Peyer's patch (tissue), 4 donors: ENCODE measurements at places on chromosomes 3 and 15.
A peak's percentile ranks its signal among the peaks of the same experiment; 100 is the strongest.

GRCh38 chr3:196793246-196793645, 53.6 kb downstream of the PAK2 start:
- H3K27ac ChIP-seq, result no peak overlapping the region
- no peaks in the 10 kb centered on the region for H3K27me3 ChIP-seq
- no peak overlapping the region for H3K4me3 ChIP-seq
- no peaks in the 10 kb centered on the region for H3K4me1 ChIP-seq
- no peak for DNase-seq
- no peaks in the 10 kb centered on the region for H3K36me3 ChIP-seq

- DNase-seq, result no peak
- H3K4me1 ChIP-seq, result no peaks in the 10 kb centered on the region
- no peaks in the 10 kb centered on the region for H3K36me3 ChIP-seq
- no peak overlapping the region for H3K27ac ChIP-seq
Observed at GRCh38 chr15:47376190-47376589, 341.1 kb upstream of the SEMA6D start.

DNA sequence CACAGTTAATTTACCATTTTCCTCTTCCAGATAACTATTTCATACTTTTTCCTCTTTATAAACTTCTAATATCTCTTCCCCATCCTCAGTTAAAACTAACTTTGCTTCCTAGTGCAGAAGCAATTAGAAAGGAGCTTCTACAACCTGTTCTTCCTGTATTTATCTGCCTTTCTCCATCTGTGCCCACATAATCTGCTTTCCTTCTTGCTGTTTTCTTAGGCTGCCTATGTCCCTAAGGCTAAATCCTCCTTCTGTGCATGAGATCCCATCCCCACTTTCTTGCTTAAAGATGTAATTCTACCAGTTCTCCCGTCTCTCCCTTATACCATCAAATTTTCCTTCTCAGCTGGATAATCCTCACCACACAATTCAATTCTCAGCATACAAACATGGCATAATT, 28.3 kb upstream of the HGD start:
- H3K27me3 ChIP-seq, result no peaks in the 10 kb centered on the region
- H3K27ac ChIP-seq, result no peak overlapping the region
- no peak overlapping the region for H3K4me3 ChIP-seq

DNA sequence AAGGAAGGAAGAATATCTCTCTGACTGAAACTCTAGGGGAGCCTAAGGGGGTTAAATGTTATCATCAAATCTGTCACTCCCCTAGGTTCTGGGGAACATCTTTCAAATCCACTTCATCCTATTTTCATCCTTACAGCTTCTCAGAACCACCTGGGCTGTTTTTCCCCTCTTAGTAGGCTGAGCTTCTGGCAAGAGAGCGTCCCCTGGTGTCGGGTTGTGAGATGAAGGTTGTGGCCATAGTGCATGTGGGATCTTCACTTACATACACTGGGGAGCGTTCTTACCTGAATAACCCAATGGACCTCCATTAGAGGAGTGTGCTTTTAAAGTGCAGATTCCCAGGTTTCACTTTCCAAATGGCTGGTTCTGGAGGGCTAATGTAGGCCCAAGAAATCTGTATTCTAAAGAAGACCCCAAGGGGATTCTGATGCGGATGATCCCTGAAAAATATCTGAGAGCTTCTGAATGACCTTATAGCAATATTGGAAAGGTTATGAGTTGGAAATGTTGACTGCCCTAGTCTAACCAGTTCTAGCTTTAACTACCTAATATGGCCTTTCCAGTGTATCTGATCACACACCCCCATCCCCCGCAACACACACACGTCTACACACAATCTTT, 663.7 kb downstream of the AGBL1 start:
- no peaks in the 10 kb centered on the region for H3K36me3 ChIP-seq
- no peaks in the 10 kb centered on the region for H3K4me1 ChIP-seq
- H3K27me3 ChIP-seq, result no peaks in the 10 kb centered on the region
- H3K4me3 ChIP-seq, result no peak overlapping the region

- DNase-seq, result no peak
- no peak overlapping the region for H3K27ac ChIP-seq
- no peaks in the 10 kb centered on the region for H3K36me3 ChIP-seq
Observed at GRCh38 chr3:161631536-161631935, 134.9 kb downstream of the OTOL1 start.

- H3K27ac ChIP-seq, result no peak overlapping the region
- H3K4me3 ChIP-seq, result no peak overlapping the region
- H3K36me3 ChIP-seq, result no peaks in the 10 kb centered on the region
- H3K4me1 ChIP-seq, result no peaks in the 10 kb centered on the region
- DNase-seq, result no peak
Observed at GRCh38 chr3:124530916-124531315, 199.3 kb upstream of the UMPS start.

- H3K36me3 ChIP-seq, result no peaks in the 10 kb centered on the region
- H3K27me3 ChIP-seq, result no peaks in the 10 kb centered on the region
- no peak for DNase-seq
Observed at GRCh38 chr3:170207717-170208116, 14.5 kb upstream of the PRKCI start.

DNA sequence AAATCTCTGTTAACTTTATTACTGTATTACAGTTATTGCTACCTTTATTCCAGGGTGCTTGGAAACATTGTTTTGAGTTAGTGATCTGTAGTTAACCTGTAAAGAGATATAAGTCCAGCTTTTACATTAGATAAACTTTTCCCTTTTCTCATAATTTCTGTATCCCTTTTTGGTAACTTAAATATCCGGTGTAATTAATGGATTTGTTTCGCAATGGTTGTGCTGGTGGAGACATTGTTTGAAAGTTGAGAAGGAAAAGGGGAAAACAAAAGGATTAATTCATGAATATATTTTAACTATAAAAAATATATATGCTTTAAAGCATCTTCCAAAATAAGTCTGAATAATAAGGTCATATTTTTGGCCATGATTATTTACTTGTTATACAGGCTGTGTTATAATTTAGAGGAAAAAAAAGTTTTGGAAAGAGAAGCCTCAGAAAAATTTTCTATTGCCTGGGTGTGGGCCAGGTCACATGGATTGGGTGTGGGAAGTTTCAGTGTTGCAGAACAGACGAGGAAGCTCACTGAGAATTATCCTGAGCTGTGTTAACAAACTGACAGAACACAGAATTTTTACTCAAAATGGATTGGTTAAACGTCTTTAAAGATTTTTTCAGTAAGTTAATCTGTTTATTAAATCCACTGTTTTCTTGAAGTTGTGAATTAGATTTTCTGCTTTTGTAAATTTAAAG, 27.7 kb upstream of the IL20RB start:
- peak; percentile 56 for DNase-seq
- H3K4me3 ChIP-seq, result no peak overlapping the region
- no peaks in the 10 kb centered on the region for H3K4me1 ChIP-seq
- peak overlapping the region; percentile 11 for H3K27ac ChIP-seq
- H3K36me3 ChIP-seq, result no peaks in the 10 kb centered on the region

DNA sequence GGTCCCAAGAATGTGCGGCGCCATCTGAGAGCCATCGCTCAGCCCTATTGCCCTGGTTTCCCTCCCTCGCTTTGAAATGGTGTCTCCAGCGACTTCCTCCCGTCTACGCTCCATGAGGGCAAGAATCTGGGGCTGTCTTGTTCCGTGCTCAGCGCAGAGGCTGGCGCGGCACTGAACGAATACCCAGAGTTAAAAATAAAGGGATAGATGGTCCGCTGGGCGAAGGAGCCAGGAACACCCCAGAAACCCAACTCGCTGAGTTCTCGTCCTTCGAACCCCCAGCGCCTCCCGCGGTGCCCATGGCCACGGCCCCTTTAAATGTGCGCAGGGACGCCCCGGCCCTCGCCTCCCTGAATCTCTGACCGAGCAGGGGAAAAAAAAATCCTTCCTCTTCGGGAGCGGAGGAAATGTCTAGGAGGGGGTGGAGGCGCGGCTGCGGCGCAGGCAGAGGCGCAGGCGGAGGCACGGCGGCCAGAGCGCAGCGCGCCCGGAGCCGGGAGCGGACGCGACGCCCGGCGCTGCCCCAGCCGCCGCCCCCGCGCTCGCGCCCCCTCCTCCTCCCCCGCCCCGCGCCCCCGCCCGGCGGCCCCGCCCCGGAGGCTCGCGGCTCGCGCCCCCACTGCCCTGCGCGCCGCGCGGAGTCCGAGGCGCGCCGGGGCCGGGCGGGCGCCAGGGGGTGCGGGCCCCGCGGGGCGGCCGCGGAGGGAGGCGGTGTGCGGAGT, 8.5 kb upstream of the FGD5 start:
- H3K4me1 ChIP-seq, result peaks cover 8% of the 10 kb centered on the region
- H3K4me3 ChIP-seq, result peak overlapping the region; percentile 58
- H3K27ac ChIP-seq, result peak overlapping the region; percentile 73
- DNase-seq, result no peak
- no peaks in the 10 kb centered on the region for H3K27me3 ChIP-seq

DNA sequence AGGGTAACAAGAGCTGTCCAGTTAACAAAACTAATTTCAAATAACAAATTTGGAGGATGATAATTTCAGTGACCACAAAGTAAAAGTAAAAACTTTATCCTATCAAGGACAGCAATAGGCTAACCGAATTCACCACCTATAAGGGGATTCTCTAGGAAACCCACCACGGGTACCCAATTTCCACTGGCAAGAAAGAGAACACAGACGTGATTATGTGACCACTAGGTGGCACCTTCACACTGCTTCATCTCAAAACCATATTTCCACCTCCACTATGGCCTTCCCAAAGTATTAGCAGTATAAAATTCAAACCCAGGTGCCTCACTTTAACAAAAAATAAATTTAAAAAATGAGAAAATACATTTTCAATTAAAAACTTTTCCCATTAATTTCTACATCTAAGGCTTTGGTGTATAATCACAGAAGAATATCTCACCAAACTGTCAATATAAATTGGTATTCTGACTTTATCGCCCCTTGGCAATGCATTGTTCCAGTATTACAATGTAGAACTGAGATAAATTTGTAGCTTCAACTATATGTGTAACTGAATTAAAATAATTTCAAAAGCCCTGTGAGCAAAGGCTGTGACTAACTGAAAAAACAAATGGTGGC, 96.5 kb downstream of the FSIP1 start:
- no peaks in the 10 kb centered on the region for H3K36me3 ChIP-seq
- H3K27ac ChIP-seq, result no peak overlapping the region
- DNase-seq, result peak; percentile 17
- H3K27me3 ChIP-seq, result no peaks in the 10 kb centered on the region

DNA sequence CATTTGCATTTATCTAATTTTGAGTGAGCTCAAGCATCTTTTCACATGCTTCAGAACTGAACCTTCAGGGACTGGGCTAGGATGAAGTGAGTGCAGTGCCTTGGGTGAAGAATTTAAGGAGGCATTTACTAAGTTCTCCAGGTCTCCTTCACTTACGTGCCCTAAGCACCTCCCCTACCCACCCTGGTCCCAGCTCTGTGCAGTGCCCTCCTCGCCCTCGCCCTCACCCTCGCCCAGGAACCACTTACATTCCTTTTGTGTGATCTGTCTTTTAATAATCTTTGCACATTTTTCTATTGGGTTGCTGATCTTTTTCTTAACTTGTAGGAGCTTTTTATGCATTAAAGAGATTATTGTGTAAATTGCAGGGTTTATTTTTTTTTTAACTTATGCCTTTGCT, 322.6 kb downstream of the THSD4 start:
- H3K36me3 ChIP-seq, result no peaks in the 10 kb centered on the region
- H3K27ac ChIP-seq, result no peak overlapping the region
- DNase-seq, result no peak
- no peaks in the 10 kb centered on the region for H3K4me1 ChIP-seq
- H3K4me3 ChIP-seq, result no peak overlapping the region
- no peaks in the 10 kb centered on the region for H3K27me3 ChIP-seq
